Mesenchymal stem cell (in vitro differentiated cells and primary cell): ENCODE measurements at places on chromosomes 11 and 22.

DNA sequence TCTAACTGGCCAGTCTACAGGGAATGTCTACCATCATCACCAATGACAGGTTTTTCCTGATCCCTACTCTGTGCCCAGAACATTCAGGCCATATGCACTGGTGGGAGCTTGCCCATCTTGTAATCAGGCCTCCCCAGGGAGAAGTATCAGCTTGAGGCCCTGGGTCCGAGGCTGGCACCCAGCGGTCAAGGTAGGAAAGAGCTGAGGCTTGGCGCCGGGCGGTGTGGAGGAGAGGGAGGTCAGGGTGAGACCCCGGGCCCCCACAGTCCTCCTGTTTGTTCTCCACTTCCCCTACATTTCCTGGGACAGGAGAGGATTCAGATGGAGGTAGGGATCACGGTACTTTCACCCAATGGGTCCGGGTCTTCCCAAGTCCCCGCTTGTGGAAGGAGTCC lies 15.5 kb downstream of the TSKU start:
- no peak for DNase-seq

GRCh38 chr11:18726040-18726439 lies at the start of gene IGSF22:
Gene IGSF22, minus strand, starts transcription at chr11:18726188. Its CDS starts 1,952 bp downstream, at chr11:18724236.
- no peak for DNase-seq

GRCh38 chr22:20982563-20982882 lies 426 bp downstream of the LZTR1 start:
- no peak for DNase-seq

GRCh38 chr22:32083000-32083399 lies 39.9 kb downstream of the SLC5A1 start:
- no peak for DNase-seq

- DNase-seq, result no peak
Observed at GRCh38 chr11:103805688-103806009, 230.8 kb upstream of the DDI1 start.

- DNase-seq, result no peak
Observed at GRCh38 chr22:34709641-34710040, 356.3 kb upstream of the ISX start.

DNA sequence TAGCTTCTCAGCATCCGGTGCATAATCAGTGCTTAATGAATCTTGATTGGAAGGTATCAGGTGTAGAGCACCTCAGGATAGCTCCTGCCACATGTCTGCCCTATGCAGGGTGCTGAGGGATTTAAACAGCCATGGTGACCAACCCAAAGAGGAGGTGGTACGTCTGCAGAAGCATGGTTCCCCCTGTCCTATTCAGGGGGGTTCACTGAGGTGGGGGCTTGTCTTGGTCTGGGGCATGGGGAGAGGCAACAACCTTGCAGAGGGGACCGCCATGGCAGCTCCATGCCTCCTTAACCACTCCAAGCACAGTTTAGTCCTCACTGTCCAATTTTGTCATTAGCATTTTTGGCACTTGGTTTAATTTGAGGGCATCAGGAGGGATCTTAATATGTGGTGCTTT lies 24.9 kb downstream of the UBE2L3 start:
- no peak for DNase-seq

DNA sequence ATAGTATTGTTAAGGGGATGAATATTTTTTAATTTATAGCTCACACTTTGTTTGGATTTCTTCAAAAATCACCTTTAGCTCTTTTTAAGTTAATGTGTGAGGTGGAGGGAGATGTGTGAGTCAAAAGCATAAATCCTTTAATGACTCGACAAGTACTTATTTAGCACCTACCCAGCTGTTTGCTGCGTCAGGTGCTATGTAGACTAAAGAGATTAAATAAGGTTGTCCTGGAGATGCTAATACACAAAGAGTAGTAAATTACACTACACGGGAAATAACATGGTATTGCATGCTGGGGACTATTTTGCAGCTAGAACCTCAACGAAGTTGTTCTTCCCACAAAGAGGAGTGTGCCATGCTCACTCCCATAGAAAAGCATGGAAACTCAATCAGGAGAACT lies 583.3 kb upstream of the TENM4 start:
- DNase-seq, result no peak

DNA sequence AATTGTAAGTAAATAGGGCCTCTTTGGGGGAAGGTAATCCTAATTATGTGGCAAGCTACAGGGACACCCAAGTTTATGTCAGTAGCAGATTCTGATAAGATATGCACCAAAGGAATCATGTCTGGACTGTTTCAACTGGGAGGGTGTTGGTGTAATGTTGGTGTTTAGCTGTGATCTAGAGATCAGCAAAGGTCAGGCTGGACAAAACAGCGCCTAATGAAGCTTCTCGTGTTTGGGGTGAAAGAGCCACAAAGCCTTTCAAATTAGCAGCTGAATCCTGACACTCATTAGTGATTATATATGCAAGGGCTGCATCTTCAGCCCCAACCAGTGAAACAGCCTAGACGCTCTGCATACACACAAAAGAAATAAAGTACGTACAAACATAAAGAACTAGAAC lies 106.3 kb downstream of the MPPED2 start:
- DNase-seq, result peak; percentile 21

- no peak for DNase-seq
Observed at GRCh38 chr22:32570501-32570900, 95.9 kb downstream of the FBXO7 start.

DNA sequence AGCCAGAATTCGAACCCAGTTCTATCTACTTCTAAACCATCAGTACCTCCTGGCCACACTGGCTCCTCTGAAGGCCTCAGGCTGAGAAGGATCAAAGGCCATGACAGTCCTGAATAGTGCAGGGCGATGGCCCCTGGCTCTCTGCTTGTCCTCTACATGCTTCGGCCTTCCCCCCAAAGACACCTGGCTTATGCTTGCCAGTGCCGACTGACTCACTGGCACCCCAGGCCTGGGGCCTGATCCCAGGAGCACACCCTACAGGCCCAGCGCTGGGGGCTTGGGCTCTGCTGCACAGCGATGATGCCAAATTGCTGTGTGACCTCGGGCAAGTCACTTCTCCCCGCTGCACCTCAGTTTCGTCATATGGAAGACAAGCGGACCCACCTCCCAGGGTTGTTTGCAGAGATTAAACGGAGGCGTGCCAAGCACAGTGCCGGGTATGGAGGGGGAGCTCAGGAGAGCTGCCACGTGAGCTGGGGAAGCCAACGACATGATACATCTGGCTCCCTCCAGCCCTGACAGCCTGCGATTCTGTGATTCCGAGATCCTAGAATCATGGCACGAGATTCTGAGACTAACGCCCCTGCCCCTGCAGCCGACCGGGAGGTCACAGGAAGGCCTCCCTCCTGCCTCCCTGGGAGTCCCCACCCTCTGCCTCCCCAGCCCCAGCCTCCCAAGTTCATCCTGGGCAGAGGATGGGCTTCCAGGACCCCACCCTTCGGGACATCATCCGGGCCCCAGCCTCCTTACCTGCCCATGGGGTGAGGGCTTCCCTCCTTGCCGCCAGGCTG lies 1.0 kb downstream of the SSTR3 start:
- DNase-seq, result no peak

- peak; percentile 61 for DNase-seq
Observed at GRCh38 chr11:33970984-33971466, 79.1 kb upstream of the LMO2 start.
